ENCODE measurements at places on chromosomes 4 and X. TPM values are rescaled to one million over a fixed set of nuclear protein-coding genes. Genes with fewer than 3 reads are reported as not detected.
A peak's percentile ranks its signal among the peaks of the same experiment; 100 is the strongest.

DNA sequence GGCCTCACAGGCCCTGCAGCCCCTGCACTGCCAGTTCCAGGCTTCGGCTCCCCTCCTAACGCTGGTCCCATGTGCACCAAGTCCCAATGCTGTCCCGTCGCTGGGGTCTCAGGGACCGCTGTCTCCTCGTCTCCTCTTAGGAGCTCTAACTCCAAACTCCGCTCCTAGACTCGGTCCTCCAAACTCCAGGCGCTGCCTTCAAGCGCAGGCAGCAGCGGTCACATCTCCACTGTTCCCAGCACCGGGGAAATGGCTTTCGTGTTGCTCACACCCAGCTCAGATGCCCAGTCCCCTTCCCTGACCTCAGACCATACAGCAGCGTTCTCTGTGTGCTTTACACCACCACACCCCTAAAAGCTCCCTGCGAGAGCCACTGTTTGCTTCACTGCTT, 19.6 kb upstream of the HMX1 start:
- DNase-seq, result no peak

Gene GYG2
- 1.4 TPM for total RNA-seq

DNA sequence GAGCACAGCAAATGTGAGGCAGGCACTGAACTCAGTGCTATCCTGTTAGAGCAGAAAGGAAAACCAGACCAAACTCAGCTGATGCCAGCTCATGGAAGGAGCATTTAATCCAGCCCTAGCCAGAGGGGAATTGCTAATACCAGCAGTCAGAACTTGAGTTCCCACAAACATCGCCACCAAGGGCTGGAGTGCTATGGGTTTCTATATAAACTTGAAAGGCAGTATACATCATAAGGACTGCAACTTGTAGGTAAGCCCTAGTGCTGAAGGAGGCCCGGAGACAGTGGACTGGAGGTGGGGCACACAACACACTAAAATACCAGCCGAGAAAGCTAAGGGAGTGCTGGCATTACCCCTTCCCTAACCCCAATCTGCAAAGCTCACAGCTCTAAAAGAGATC, 440.2 kb downstream of the PRR32 start:
- DNase-seq, result no peak

Gene TCP11X2
- not detected for total RNA-seq

- DNase-seq, result no peak
Measured at GRCh38 chrX:128436397-128437103, 384.3 kb upstream of the ACTRT1 start.

Gene CSAG3
- total RNA-seq, result not detected

Gene TMPRSS11E
- not detected for total RNA-seq

- DNase-seq, result no peak
Measured at GRCh38 chr4:153095448-153096204, 108.6 kb upstream of the TRIM2 start.

Gene FAAH2
- 0.69 TPM for total RNA-seq

Gene TNIP3
- not detected for total RNA-seq

Gene TRPC5OS
- not detected for total RNA-seq

Gene ADAM29
- not detected for total RNA-seq

DNA sequence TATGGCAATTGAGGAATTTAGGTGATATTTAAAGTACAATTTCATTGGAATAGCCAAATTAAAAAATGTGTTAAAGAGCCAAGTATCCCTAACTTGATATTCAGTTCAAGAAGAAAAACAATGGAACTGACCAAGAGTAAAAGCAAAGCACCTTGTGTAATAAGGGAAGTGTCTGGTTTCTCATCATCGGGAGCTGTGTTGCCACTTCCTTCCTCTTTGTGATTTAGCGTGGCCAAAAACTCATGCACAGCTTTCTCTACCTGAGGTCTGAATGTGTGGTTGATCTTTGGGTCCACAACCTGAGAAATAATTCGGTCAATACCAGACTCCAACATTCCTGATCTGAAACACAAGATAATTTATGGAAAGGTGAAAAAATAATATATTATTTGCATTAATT, 12.4 kb downstream of the BOD1L1 start:
- no peak for DNase-seq

Gene NR0B1
- total RNA-seq, result not detected

GRCh38 chrX:118350706-118351105, 4.8 kb downstream of the WDR44 start:
- no peak for DNase-seq

Gene TMPRSS11D
- not detected for total RNA-seq

Gene CXCL11
- 0.42 TPM for total RNA-seq

DNA sequence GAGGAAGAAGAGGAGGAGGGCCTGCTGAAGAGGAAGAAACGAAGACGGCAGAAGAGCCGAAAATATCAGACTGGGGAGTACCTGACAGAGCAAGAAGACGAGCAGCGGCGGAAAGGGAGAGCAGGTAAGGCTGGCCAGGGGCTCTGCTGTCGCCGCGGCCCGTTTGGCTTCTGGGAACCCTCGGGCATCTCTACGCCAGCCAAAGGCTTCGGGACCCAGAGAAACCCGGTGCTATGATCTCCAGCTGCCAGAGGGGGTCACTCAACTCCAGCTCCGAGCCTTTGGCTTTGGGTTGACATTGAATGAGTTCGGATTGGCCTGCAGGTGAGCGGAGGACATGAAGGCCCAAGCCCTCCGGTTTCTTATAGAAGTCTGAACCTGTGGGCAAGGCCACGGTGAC, 42.8 kb downstream of the BCORL1 start:
- DNase-seq, result no peak

GRCh38 chr4:184384056-184384809, 90.1 kb downstream of the IRF2 start:
- DNase-seq, result no peak

Gene REELD1
- total RNA-seq, result not detected

GRCh38 chrX:150486011-150486410, 82.4 kb upstream of the MTM1 start:
- DNase-seq, result peak; percentile 46

Gene AMER1
- 4.4 TPM for total RNA-seq

DNA sequence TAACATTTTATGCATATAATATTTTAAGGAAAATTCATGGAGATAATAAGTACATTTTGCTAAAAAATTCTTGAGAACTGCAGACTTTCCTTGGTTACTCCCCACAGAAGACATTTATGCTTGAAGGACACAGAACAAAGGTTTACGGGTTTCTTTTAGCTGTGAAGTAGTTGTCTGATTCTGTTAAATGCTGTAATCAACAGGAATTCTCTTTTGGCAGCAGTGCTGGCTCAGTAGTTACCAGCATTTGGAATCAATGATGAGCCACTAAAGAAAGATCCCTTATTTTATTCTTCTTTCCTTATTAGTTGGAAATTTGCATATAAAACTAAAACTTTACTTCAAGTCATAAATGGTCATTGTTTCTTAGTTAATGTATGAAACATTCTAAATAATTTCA, 199.3 kb upstream of the FAT4 start:
- DNase-seq, result no peak

- no peak for DNase-seq
Measured at GRCh38 chrX:40729598-40730584, 5.5 kb downstream of the MED14 start.

DNA sequence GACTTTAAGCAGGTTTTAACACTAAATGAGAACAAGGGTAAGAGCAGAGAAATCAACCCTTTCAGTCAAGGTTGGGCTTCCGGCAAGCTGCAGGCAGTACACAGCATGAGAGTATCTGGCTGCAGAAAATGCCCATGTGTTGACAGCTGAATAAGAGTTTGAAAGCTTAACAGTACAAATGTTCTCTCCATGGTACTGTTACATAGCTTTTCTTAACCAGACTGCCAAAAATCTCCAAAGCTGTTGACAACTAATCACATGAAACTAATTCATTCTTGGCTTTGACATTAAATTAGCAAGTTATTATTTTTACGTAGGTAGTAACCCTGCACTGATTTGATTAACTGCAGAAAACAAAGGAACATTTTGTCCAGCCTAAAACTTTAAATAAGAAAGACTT, 153.5 kb downstream of the SLC10A7 start:
- DNase-seq, result peak; percentile 32

DNA sequence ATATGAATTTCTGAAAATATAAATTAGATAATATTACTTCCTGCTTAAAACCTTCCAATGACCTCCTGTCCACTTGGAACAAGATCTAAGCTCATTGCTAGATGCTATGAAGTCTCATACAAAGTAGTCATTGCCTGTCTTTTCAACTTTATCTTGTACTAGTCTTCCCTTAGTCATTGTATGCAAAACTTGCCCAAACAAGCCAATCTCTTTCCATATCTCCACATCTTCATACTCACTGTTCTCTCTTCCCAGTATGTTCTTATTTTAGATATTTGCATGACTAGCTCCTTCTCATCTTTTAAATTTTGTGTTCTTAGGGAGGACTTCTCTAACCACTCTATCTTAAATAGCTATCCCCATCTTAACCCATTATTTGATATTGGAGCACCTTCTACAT, 33.9 kb upstream of the CDX4 start:
- no peak for DNase-seq

Gene MTTP
- total RNA-seq, result 2.0 TPM

Gene SCD5
- total RNA-seq, result 2.7 TPM

GRCh38 chrX:107715331-107716117, 60.1 kb downstream of the TSC22D3 start:
- DNase-seq, result no peak

- no peak for DNase-seq
Measured at GRCh38 chrX:57104406-57104805, 16.9 kb downstream of the SPIN2B start.

GRCh38 chr4:184344899-184345572, 127.4 kb upstream of the ENPP6 start:
- no peak for DNase-seq

DNA sequence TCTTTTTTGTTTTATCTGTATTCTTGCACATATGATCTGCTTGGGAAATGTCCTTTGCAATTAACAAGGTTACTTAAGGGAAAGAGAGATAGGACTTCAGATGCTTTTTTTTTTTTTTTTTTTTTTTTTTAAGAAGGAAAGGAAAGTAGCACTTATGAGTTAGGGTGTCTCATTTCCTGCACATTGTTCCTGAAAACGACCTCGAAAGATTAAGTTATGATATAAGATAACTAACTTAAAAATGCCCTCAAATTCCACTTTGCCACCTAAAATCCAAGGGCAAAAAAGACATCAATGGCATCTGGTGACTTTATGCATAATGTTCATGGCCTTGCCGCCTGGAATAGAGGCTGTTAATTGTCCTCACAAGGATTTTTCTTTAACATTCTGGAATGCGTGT, 44.9 kb downstream of the PCDH7 start:
- DNase-seq, result no peak

All from left ventricle myocardium superior (tissue), 1 donor.